Stimulated activated CD8-positive, alpha-beta memory T cell treated with anti-CD3 and anti-CD28 coated beads, Interleukin-15, amount 100 ng/mL, for 4 hours (primary cell): ENCODE measurements at places on chromosomes 1 and 21.

- no peak for DNase-seq
These were observed 432.3 kb downstream of the LRRIQ3 start for GRCh38 chr1:73765551-73766233.

DNA sequence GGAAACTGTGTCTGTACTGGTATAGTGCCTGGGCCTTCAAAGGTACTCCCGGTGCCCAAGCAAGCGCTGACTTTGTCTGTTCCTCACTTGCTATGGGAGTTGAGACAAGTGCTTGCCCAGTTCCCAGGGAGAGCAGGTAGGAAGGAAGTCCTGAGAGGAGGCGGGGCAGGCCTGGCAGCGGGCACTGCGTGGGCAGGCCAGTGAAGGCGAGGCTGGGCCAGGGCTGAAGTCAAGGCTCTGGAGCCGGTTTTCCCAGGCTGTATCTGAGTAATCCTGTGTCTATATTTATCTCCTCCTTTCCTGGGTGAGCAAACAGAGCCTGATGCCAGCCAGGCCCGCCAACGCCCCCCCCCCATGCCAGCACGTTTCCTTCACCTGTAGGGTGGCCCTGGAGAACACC, 15.9 kb upstream of the EDN2 start:
- no peak for DNase-seq

DNA sequence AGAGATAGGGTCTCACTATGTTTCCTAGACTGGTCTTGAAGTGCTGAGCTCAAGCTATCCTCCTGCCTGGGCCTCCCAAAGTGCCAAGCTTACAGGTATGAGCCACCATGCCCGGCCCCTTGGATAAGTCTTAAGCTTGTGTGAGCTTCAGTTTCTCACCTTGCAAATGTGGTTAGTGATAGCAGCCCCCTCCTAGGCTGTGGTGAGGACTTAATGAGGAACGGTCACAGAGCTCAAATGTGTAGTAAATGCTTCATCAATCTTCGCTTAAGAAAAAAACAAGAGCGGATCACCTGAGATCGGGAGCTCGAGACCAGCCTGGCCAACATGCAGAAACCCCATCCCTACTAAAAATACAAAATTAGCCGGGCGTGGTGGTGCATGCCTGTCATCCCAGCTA, 3.0 kb downstream of the CNR2 start:
- DNase-seq: no peak

DNA sequence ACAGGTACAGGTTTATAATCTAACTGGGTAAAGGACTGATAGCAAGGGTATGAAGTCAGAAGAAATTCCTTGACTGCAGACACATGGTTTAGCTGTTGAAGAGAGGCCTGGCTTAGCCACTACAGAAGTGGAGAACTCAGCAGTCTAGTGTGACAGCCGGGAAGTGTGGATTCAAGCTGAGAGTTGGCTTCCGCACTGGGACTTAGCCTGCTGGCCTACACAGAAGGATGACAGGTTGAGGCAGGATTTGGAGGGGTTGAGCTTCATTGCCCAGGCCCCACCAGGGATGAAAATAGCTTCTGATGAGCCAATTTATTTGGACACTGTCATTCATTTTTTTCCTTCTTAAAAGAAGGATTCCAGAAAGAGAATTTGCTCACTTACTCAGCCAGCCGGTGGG, 284.4 kb downstream of the PCP4 start:
- DNase-seq: no peak

GRCh38 chr1:219322766-219323165, 149.1 kb downstream of the LYPLAL1 start:
- DNase-seq: no peak
